ENCODE measurements at places on chromosomes 13 and 19.

DNA sequence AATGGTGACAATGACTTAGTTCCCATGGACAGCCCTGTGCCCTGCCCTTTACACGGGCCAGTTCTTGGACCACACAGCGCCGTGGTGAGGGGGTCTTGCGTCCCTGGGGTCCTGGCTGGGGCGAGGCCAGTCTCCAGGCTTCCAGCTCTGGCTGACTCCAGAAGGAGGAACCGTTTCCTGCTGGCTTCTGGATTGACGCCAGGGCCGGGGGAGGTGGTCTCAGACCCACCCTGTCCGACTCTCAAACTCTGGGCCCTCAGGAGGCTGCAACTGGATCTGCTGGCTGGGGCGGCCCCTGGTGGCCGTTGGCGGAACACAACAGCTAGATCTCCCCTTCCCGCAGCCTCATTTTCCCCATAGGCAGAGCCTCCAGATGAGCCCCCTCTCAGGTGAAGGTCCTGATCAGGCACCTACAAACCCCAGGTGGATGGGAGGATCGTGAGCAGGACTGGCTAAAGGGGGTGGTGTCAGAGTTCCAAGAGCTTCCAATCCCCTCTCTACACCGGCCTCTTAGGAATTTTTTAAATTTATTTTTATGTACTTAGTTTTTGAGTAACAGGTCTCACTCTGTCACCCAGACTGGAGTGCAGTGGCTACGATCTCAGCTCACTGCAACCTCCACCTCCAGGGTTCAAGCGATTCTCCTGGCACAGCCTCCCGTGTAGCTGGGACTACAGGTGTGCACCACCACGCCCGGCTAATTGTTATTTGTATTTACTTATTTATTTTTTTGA is 8.0 kb downstream of the CCDC194 start:
- DNase-seq: peak; percentile 76

DNA sequence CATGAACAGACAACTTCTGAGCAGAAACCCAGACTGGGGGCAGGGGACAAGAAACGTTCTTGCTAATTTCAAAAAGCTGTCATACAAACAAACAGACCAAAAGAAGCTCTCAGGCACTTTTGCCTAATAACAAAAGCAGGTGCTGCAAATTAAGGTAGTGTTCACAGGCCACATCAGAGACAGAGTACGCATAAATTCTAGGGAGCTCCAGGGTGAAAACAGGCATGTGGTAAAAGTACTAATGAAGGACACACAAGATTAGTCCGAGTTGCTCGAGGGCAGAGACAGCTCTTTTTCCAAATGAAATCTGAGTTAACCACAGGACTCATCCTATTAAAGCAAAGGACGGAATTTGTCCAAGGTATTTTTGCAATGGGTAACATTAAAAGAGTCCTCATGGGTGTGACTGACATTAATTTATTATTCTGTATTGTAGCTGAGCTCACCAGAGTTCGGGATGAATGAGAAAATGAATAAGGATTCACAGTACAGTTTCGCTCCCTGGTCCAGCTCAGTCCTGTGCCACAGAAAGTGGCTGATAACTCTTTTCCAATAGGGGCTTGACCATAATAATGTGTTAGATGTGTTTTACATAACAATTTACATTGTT is 197.3 kb downstream of the LHFPL6 start:
- DNase-seq: no peak

- no peak for DNase-seq
These were observed 6.8 kb downstream of the CSNK1G2 start for GRCh38 chr19:1947651-1948209.

DNA sequence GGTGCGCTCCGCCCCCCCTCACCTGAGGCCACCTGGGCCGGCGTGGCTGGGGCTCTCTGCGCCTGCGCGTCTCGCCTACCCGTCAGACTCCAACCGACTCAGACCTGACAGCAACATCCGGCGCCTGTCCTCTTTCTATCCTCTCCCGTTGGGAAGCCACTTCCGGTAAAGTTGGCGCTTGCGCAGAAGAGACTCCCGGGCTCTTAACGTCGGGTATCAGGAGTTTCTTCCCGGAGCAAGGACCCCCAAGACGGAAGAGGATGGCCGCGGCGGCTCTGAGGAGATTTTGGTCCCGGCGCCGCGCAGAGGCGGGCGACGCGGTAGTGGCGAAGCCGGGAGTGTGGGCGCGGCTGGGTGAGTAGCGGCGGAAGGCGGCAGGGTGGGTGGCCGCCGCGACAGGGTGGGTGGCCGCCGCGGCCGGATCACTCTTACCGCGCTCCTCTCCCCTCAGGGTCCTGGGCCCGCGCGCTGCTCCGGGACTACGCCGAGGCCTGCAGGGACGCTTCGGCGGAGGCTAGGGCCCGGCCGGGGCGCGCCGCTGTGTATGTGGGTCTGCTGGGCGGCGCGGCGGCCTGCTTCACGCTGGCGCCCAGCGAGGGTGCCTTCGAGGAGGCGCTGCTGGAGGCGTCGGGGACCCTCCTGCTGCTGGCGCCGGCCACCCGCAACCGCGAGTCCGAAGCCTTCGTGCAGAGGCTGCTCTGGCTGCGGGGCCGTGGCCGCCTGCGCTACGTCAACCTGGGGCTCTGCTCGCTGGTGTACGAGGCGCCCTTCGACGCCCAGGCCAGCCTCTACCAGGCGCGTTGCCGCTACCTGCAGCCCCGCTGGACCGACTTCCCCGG is at the start of the genes TIMM29 and YIPF2:
TSS of gene TIMM29 (plus strand) at position 249 of the 839 bp plus-strand sequence. CDS start at position 261, 12 bp downstream.
TSS of gene YIPF2 (minus strand) at position 77 of the 839 bp plus-strand sequence. CDS start 229 bp downstream, outside the sequence.
- DNase-seq: peak; percentile 96

DNA sequence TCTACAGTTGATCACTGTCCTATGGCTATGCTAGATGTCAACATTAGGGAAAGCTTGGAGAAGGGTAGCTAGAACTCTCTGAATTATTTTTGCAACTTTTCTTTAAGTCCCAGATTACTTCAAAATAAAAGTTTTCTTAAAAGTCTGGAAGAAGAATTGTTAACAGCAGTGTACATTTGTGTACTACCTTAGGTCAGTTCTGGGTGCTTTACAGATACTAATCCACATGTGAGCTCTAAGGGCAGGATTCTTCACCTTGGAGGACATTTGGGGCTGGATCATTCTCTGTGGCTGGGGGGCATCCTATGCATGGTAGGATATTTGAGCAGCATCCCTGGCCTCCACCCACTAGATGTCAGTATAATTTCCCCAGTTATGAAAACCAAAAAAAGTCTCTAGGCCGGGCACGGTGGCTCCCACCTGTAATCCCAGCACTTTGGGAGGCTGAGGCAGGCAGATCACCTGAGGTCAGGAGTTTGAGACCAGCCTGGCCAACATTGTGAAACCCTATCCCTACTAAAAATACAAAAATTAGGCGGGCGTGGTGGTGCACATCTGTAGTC is 2.8 kb downstream of the BRME1 start:
- DNase-seq: peak; percentile 29

DNA sequence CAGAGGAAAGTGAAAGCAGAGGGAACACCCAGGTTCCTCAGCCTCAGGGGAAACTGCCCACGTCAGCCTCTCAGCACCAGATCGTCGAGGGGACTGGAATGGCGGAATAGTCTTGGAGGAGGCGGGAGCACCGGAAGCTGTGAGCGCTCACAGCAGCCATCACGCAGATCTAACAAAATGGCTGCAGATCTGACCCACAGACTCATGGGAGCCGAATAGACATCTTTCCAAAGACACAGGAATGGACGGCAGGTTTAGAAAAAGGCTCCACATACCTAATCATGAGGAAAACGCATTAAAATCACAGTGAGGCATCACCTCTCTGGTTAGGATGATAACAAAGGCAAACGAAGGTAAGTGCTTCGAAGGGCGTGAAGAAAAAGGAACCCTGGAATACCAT is 11.8 kb upstream of the LILRA2 start:
- no peak for DNase-seq

DNA sequence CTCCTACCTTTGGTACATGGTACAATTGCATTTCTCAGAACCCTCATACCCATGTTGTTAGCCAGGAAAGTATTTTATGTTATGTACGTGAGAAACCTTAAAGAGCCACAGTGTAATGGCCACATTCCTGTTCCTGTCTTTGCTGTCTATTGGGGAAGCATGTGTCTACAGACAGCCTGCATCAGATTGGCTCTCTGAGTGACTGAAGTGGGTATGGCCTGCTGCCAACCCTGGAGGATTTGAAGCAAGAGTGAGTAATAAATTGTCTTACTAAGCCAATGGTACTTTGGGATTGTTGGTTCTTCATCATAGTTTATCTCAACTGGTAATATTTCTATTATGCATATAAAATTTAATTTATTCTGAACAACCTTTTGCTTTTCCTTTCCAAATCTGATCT is 574.1 kb downstream of the LMO7 start:
- DNase-seq: no peak

DNA sequence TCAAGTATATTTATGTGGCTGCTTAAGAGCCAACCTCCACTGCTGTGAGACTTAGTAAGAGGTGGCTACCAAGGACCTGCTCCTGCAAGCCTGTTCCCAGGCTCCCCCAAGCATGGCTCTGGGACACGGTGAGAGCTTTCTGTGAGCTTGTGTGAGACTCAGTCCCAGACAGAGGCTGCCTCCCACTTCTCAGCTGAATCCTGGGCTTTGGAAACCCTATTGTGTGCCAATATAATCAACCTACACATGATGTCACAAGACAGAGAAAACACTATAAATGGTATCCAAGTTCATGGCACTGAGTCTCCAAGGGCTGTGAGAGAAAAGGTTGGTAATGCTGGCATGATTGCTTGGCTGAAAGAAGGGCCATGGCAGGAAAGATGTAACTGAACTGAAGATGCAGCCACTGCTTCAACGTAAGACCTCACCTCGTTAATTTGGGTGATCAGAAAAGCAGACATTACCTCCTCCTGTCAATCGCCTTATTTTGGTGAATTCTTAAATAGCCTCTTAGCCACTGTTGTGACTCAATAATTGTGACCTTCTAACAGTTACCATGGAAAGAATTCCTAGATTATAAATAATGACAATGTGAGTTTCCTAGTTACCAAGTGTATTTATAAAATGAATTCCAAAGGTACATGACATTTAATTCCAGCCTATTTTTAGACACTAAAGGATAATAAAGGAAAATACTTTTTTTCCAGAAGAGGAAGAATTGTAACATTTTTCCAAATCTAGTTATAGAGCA is 332.0 kb downstream of the IRS2 start:
- DNase-seq: no peak

GRCh38 chr19:558770-559439 is 13.5 kb upstream of the BSG start:
- DNase-seq: no peak

GRCh38 chr13:111575719-111576118 is 255.3 kb downstream of the TEX29 start:
- no peak for DNase-seq

GRCh38 chr19:39077323-39077722 is 6.8 kb upstream of the ACP7 start:
- no peak for DNase-seq

DNA sequence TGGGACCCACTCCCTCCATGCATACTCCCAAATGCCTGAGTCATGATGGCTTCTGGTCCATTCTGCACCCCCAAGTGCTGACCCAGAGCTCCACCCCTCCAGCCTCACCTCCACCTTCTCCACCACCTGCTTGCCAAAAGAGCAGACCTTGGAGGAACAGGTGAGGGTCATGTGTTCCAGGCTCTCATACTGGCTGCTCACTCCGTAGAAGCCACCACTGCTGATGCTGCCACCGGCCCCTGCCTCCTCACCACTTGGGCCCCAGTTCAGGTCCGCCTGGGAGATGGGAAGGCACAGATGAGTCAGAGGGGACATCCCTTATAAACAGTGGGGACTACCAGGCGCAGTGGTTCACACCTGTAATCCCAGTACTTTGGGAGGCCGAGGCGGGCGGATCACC is 7.9 kb downstream of the CD37 start:
- no peak for DNase-seq

- DNase-seq: no peak
These were observed 66.6 kb downstream of the GGACT start for GRCh38 chr13:100521851-100522617.

GRCh38 chr19:19170873-19171672 is 1.0 kb upstream of the MEF2B start:
- no peak for DNase-seq

GRCh38 chr13:98385606-98386005 is 191.3 kb downstream of the STK24 start:
- DNase-seq: no peak

- DNase-seq: no peak
These were observed 20.0 kb downstream of the UCHL3 start for GRCh38 chr13:75569576-75569975.

- DNase-seq: no peak
These were observed 176.8 kb downstream of the OXGR1 start for GRCh38 chr13:96817336-96817941.

GRCh38 chr19:31821346-31821745 is 472.1 kb upstream of the TSHZ3 start:
- no peak for DNase-seq

- DNase-seq: peak; percentile 60
These were observed 528 bp downstream of the ZNF8 start for GRCh38 chr19:58279042-58279924.

DNA sequence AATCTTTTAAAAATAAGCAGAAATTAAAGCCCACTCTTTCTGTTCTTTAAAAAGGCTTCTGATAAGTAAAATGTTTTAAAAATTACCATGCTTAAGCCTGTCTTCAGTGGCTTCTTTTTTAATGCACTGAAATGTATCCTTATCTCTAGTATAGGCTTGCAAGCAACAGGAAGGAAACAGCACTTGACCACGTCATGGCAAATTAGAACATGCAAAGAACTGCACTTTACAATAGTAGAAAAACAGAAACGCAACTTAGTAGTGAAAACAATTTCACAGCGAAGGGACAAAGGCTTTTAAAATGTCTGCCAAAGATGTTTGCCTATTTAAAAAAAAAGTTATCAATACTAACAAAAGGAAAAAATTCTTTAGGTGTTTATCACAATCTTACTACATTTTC is 36.3 kb downstream of the ELF1 start:
- DNase-seq: no peak

DNA sequence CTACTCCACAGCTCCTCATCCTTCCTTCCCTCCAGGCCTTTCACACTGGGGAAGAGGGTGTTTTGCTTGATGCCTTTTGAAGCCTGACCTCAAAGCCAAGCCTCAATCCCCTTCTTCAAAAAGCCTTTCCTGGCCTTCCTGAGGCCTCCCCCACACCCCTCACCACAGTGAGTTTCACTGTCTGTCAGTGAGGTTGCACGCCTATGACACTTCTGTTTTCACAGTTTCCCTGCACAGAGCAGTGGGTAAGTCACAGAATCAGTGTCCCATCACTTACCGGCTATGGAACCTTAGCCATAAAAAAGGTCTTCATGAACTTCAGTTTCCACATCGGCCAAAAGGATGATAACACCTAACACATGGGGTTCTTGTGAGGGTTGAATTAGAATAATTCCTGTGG is 371.4 kb downstream of the UQCRFS1 start:
- no peak for DNase-seq
